ENCODE measurements at places on chromosomes 1 and 21.

DNA sequence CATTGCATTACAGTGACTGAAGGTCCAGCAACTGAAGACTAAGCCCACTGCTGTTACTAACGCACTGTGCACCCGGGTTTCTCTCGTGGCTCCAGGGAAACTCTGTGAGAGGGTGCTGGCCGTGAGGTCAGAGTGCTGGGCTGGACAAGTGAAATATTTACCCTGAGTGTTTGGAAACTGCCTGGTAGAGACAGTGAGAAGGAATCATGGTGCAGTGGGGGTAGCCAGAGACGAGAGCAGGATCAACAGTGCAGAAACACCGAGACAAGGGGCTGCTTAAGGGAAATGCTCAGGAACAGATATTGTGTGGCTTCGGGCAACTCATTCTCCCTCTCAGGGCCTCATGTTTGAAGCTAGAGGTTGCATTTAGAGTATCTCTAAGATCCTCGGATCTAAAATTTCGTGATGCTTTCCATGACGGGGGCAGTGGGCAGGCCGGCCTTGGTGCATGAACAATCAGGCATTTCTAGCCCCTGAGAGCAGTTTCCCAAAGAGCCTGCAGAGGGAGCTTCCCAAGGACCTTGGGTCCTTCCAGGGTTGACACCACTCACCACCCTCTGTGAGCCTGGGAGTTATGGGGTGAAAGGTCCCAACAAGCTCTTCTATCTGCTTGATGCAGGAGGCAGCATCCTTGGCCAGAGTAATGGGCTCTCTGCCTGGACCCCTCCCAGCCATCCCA is 9.7 kb downstream of the CD2 start:
- peak; percentile 30 for DNase-seq

DNA sequence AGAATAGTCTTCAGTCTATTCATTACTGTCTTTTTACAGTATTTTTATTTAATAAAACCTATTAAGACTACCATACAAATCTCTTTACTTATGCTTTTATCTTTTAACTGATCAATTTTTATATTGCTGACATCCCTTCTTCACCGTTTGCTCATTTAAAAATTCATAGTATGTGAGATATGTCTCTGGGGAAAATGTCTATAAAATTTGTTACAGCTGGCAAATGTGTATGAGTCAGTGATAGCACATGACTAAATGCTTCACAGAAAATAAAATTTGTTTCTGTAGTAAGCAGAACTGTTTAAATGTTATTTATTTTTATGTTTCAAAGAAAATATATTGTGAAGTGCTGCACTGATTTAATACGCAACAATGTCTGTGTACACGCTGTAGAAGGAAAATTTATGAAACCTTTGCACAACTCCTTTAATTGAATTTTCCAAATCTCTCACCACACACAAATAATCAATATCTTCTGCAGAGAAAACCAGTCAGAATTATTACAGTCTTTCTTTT is 74.2 kb downstream of the ITGB3BP start:
- no peak for DNase-seq

DNA sequence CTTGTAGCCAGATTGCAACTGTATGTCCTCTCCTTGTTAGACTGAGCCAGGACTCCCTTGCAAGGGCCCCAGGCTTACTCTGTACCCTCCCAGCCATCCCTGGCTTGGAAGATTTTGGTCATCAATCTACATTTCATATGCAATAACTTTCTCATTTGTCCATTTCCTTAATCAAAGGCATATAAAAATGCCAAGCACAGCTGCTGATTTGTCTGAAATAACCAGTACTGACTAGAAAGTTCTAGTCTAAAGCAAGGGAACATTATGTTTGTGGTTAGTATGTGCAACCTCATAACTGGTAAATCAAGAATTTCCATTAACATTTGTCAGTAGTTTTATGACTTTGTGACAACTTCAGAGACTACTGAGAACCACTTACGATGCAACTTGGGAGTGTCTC is 370.2 kb downstream of the ST6GALNAC3 start:
- DNase-seq, result no peak

- DNase-seq, result no peak
Observed at GRCh38 chr1:64895500-64895899, 70.8 kb downstream of the JAK1 start.

DNA sequence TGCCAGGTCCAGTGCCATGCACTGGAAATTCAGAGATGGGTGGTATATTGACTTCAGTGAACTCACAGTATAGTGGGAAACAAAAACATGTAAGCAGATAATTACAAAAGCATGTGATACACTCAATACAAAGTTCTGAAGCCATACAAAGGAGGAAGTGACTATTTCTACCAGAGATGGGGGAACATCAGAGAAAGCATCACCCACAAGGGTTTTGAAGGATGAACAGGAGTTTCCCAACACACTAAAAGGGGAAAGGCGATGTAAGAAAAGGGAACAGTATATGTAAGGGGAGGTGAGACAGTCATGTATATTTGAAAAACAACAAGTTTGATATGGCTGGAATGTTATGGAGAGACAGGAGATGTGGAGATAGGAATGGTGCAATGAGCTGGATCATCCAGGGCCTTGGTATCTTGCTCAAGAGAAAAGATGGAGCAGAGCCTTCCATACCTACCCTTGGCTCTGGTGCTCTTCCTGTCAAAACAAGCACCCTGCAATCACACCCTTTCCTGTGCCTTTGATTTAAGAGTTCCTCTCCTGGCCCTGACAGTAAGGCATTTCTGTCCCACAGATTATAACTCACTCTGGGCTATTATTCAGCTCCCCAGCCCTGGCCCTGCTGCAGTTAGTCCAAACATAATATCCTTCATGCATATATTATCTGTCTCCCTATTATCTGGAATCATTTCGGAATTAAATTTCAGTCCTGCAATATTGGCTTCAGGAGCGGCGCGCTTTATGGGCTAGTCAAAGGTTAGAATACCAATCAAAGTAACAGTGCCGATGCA is 60.5 kb downstream of the DMAP1 start:
- DNase-seq, result no peak

- peak; percentile 45 for DNase-seq
Observed at GRCh38 chr1:35298464-35298863, 30.0 kb downstream of the ZMYM4 start.

GRCh38 chr1:89757532-89757931 is 63.3 kb upstream of the LRRC8D start:
- DNase-seq, result no peak

- no peak for DNase-seq
Observed at GRCh38 chr1:30324251-30325084, 398.9 kb downstream of the MATN1 start.

DNA sequence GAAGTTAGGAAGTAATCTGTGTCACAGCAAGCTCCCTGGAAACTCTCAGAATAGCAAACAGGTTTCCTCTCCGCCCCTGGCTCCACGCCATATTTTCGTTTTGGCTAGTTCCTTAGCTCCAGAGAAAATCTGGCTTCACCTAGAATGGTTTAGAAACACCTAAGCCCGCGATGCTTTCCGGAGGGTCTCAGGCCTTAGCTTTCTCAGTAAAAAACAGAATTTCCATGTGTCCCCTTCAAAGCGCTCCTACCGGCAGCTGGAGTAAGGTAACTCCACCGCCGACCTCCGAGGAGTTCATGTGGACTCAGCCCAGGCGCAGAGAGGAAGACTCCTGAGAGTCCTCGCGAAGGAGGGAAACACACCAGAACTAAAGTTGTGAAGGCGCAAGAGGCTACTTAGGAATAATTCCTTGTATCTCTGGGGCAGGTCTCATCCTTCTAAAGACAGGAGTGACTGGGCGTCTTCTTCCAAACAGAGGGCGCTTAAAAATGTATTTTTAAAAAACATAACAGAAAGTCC is 406 bp downstream of the KIAA0040 start:
- DNase-seq, result peak; percentile 48

DNA sequence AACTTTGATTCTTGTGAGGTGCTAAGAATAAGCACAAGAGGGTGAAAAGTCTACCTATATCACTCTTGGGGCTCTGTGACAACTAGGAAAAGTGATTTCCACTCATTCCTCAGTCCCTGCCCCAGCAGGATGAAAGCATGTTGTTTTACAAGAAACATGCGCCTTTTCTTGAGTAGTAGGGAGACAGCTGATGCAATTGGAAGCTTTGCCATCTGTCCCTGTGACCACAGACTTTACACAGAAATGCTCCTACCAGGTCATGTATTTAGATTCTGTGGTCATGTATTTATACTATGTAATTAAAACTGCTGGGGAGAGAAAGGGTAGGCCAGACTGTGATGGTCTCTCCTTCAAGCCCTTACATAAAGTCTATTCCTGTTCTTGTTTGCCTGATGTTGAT is 445.5 kb downstream of the PTPRC start:
- DNase-seq, result no peak

DNA sequence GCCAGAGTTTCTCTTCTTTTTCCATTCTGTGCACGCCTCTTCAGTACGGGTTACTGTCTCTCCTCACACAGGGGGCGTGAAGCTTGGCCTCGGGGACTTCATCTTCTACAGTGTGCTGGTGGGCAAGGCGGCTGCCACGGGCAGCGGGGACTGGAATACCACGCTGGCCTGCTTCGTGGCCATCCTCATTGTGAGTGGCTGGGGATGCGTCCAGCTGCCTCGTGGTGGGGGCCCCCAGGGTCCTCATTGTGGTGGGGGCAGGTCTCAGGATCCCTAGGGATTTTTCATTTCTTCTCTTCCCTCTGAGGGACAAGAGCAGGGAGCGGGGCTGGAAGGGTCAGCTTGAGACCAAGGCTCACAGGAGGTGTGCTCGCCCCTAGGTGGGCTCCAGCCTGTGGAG is 23.5 kb downstream of the PSEN2 start:
- DNase-seq, result no peak

- DNase-seq, result no peak
Observed at GRCh38 chr1:16618719-16619118, 5.4 kb upstream of the NBPF1 start.

DNA sequence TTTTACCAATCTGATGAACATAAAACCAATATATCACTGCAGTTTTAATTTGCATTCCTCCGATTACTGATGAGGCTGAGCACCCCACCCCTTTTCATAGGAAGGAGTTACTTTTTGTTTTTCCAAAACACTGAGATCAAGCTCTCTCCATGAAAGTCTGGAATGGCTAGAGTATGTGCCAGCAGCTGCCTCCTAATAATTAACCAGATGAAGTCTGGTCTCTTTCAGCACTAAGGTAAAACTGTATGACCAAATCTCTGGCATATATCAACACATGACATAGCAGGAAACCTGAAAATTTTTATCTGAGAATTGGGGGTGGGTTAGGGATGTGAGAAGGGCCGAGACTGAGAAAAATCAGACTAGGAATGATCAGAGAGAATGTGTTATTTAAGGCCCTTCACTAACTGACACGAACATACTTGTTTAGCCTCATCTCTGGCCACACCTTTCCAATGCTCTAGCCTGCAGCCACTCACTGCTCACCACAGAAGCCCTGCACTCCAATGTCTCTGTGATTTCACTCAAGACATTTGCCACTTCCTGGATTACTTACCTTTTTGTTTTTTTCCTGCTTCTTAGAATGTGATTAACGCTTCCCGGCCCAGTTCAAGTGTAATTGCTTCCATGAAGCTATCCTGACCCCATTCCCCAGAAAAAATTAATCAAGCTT is 34.7 kb downstream of the WASF2 start:
- peak; percentile 86 for DNase-seq

GRCh38 chr1:239725371-239725770 is 339.0 kb downstream of the CHRM3 start:
- DNase-seq, result no peak

GRCh38 chr1:9417695-9418094 is 121.6 kb upstream of the SLC25A33 start:
- DNase-seq, result no peak

DNA sequence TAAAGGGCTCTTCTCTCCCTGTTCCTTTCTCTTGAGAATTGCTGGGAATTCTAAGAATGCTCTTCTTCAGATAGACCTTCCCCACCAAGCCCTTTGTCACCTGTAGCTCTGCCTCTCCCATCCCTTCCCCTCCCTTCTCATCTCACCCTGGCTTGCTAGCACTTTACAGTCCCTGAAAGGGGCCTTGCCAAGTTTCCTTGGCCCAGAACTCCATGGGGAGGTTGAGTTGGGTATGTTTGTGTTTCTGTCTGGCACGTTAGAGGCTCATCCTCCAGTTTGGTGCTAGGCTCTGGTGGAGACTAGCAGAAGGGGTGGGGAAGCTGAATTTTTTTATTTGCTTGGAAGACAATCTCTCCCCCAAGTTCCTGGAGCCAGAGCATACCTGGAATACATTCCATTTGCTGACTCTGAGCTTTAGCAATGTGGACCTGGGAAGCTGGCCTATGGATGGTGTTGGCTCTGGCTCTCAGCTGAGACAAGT is 4.9 kb downstream of the CGN start:
- peak; percentile 54 for DNase-seq

GRCh38 chr1:84116558-84116957 is 27.5 kb upstream of the PRKACB start:
- no peak for DNase-seq

DNA sequence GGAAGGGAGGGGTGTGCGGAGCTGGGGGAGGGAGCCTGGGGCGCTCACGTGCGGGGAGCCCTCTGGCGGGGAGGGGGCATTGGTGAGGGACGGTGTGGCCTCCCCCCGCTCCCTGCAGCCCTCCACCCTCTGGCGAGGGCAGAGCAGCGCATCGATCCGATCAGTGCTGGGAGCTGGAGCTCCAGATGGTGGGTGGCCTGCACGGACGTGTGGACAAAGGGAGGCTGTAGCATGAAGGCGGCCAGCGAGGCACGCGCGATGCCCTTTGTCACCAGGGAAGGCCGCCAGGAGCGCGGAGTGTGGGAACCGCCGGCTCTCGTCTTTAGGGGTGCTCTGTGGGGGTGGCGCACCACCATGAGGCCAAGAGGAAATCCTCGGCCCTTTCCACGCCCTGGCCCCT is 5.4 kb upstream of the HES5 start:
- no peak for DNase-seq

GRCh38 chr1:55828044-55828443 is 612.9 kb upstream of the USP24 start:
- DNase-seq, result peak; percentile 23

- no peak for DNase-seq
Observed at GRCh38 chr1:26158271-26158907, 490 bp upstream of the FAM110D start.

DNA sequence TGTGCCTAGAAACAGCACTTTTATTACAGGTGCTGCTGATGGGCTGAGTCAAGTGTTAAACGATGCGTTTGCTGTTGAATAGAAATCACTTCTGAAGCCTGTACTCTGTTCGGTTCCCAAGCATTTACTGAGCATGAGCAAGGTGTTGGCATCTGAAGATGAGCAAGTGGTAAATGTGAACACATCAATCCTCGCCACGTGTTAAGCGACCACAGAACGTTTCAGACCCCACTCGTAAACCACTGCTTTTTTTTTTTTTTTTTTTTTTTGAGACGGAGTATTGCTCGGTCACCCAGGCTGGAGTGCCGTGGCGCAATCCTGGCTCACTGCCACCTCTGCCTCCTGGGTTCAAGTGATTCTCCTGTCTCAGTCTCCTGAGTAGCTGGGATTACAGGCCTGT is 241.2 kb downstream of the SETD4 start:
- DNase-seq, result no peak

GRCh38 chr1:3049905-3050304 is 19.1 kb upstream of the PRDM16 start:
- DNase-seq, result no peak

DNA sequence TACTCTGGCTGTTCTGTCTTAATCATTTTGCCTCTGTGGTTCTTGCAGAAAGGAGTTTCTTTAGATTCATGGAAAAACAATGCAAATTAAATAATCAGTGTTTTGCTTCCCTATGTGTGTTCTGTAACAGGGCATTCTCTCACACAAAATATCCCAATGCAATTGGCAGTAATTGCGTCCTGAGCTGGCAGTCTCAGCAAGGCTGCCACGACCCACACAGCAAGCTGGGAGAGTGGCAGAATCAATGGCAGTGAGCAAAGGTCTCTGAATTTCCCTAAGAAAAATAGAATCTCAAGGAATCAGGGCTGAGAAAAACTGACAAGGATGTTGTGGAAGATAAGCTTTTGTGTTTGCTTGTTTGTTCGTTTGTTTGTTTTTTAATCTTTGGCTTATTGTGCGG is 198.1 kb upstream of the ST6GALNAC5 start:
- DNase-seq, result no peak

All from epithelial cell of esophagus (primary cell).